ENCODE measurements at places on chromosomes 3 and 15. TPM values are rescaled to one million over a fixed set of nuclear protein-coding genes. Genes with fewer than 3 reads are reported as not detected.

Gene TCTA
- total RNA-seq, result 21.7 TPM

Gene PLAAT1
- total RNA-seq, result 1.3 TPM

Gene SCG5
- 3.6 TPM for total RNA-seq

Gene ATP13A4
- 2.7 TPM for total RNA-seq

Gene GABRR3
- not detected for total RNA-seq

Gene SEMA3F
- 129 TPM for total RNA-seq

Gene VGLL3
- 26.5 TPM for total RNA-seq

Gene ATP2B2
- not detected for total RNA-seq

Gene GP5
- 0.17 TPM for total RNA-seq

Data from mammary epithelial cell (primary cell).